ENCODE measurements at places on chromosomes 4 and X.
A peak's percentile ranks its signal among the peaks of the same experiment; 100 is the strongest.

DNA sequence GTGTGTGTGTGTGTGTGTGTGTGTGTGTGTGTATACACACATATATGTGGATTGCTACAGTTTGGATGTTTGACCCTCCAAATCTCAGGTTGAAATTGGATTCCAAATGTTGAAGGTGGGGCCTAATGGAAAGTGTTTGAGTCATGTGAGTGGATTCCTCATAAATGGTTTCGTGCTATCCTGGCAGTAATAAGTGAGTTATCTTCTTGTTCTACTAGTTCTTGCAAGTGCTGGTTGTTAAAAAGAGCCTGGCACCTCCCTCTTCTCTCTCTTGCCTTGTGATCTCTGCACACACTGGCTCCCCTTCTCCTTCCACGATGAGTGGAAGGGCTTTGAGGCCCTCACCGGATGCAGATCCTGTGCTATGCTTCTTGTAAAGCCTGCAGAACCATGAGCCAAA, 344.1 kb downstream of the SH2D1A start:
- no peak for DNase-seq

DNA sequence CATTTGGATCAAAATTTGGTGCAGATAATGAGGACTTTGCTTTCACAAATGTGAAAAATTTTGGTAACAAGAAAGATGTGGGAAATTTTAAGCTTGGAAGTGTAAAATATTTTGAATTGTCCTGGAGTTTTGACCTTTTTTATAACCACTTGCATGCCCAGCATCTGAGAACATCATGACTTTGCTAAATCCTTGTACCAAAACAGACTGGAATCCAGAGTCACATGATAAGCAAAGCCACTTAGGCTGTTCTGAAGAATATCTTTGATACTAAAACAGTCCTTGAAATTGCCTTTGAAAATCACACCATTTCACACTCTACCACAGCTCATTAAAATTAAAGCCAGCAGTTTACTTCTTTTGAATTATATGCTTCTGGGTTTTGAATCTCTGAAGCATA, 2.5 kb upstream of the PPM1K start:
- DNase-seq: peak; percentile 39

GRCh38 chr4:113618205-113618604, 143.3 kb downstream of the CAMK2D start:
- no peak for DNase-seq

GRCh38 chr4:86613734-86614133, 19.6 kb downstream of the PTPN13 start:
- DNase-seq: peak; percentile 59

GRCh38 chr4:88780389-88780788, 82.8 kb upstream of the NAP1L5 start:
- DNase-seq: no peak

GRCh38 chr4:116627545-116627944, 457.8 kb downstream of the TRAM1L1 start:
- DNase-seq: no peak

- DNase-seq: no peak
Observed at GRCh38 chr4:127448986-127449385, 183.8 kb upstream of the INTU start.

GRCh38 chrX:71604796-71605568, 13.3 kb downstream of the CXCR3 start:
- no peak for DNase-seq

Data from adipocyte (in vitro differentiated cells).